ENCODE measurements at places on chromosomes 7 and 10.

DNA sequence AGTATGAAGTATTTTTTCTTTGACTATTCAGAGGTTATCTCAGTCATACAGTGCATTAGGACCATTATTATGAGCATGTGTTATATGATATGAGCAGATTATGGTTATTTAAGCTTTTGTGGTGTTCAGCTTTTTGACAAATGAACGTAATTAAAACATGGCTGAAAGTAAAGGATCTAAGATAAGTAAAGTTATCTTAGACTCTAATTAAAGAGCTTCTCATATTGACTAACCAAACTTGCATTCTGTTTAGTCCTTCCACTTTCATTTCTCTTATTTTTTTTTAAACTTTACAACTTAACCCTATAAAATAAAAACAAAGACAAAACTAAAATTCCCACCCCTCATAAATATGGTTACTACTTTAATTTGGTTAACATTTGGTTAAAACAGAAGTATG lies 6.9 kb upstream of the GPR85 start:
- no peak for DNase-seq

- no peak for DNase-seq
Observed at GRCh38 chr7:137820156-137820555, 26.6 kb downstream of the DGKI start.

- no peak for DNase-seq
Observed at GRCh38 chr10:110365356-110366143, 60.8 kb upstream of the SMNDC1 start.

DNA sequence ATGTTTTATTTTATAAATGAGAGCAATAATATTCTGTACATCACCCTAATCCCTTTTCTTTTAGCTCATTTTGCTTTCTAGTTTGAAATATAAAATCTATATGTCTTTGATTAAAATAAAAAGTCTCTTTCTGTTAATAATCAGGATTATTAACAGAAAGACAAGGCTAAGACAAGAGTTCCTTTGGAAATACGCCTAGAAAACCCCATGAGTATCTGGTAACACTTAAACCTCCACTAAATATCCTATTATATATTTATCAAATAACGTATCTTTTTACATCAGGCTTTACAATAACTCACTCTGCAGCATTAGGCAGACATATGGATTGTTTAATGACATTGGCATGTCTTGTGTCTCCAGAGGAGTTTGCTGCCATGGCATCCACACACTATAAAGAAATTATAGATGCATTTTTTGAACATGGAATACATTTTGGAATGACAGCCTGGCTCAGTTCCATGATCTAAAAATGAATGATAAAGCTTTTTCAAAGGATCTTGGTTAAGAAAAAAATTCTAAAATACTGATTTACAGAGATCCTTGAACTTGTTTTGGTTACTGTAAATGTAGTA lies 98.7 kb downstream of the TMEM26 start:
- DNase-seq = no peak

DNA sequence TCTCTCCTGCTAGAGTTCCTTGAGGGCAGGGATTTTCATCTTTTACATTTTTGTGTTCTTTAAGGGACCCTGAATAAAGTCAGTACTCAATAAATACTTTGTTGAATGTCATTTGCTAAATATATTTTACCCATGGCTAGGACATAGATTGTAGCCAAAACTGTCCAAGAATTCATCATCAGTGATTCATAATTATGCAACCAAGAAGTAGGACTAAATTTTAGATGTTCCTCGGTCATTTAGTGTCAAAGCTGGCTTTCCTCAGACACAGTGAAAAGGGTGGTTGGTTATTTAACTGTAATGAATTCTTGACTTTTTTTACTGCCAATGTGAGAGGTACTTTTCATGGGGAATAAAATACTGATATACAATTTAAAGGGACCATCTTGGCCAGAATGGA lies 3.3 kb downstream of the NUDT13 start:
- no peak for DNase-seq

- DNase-seq = no peak
Observed at GRCh38 chr10:97390091-97390490, 11.0 kb downstream of the RRP12 start.

- peak; percentile 16 for DNase-seq
Observed at GRCh38 chr10:34254596-34254995, 560.5 kb downstream of the PARD3 start.

DNA sequence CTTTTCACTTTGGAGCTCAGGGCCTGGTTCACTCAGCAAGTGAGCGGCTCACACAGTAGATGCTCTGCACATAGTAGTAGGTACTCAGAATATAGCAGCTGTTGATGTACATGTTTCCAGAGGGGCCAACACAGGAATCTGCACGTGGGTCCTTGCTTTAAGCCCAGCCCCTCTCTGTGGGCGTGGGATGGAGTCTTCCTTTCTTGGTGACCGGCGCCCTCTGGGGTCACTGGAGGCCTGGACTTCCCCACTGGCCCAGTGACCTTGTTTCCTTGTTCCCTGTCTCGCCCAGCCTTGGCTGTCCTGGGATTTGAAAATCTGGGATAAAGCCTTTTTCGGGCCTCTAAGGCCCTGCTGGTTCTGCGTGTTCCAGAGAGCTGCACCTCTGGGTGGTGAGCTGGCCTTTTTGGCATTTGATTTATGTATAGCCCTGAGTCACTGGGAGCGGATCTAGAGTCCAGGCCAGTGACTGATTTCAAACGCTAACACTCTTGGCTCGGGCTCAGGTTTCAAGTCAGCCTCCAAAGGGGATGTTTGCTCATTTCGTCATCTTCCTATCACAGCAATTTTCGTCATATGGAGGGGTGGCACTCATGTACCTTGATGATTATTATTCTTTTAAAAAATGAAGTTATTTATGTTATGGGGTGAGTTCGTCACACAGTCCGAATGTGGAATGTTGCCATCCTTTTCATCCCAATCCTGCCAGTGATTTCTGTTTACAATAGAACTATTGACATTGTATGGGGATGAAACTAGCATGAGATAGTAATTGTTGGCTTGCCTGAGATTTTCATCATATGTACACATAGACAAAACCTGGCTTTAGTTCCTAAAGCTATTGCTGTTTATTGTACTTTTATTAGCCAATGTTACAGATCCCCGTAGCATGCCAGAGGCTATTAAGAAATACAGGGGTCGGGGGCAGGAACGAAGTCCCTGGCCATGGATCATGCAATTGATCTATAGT lies 65.5 kb downstream of the CUX1 start:
- peak; percentile 40 for DNase-seq

GRCh38 chr10:75397496-75398199 lies 3.9 kb downstream of the ZNF503 start:
- DNase-seq = no peak

- DNase-seq = no peak
Observed at GRCh38 chr7:27992755-27993493, 187.7 kb downstream of the JAZF1 start.

- no peak for DNase-seq
Observed at GRCh38 chr7:6117533-6117932, 86.4 kb downstream of the ANKRD61 start.

DNA sequence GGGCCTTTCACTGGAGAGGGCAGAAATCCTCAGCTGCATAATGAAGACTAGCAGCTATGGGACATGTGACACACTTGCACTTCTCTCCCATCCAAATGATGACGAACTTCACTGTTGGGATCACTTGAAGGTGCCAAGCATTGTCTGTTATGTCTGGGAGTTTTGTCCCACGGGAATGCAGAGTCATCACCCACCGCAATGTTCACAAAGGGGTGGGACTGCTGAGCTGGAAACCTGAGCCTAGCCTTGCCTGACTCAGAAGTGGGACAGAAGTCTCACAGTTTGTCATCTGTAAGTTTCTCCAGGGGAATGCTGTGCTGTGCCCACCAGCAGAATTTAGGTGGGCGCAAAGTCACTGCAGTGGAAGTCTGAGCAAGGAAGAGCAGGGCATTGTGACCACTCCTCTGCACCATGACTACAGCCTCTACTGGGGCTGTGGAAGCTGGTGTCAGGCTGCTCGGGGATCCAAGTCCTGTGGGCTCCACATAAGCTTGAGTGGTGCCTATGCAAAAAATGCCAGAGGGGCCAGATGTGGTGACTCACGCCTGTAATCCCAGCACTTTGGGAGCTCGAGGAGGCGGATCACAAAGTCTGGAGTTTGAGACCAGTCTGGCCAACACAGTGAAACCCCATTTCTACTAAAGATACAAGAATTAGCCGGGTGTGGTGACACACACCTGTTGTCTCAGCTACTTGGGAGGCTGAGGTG lies 472.0 kb upstream of the CNTNAP2 start:
- no peak for DNase-seq

- no peak for DNase-seq
Observed at GRCh38 chr7:86995052-86995725, 64.3 kb downstream of the ELAPOR2 start.

DNA sequence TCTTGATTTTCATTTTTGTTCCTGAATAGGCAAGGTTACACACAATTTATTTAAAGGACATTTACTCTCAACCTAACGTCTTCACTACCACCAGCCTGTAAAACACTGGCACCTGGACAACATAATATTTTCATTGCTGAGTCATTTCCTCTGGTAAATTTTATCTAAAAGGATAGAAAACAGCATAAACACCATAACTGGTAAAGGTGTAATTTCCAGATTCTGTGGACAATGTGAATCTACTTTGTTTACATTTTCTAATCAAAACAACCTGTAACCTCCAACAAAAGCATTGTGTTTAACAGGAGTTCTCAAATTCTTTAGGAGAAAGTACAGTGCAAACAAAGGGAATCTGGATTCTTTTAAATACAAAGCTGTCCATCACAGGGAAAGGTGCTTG lies 472.0 kb upstream of the AKR1E2 start:
- DNase-seq = no peak

DNA sequence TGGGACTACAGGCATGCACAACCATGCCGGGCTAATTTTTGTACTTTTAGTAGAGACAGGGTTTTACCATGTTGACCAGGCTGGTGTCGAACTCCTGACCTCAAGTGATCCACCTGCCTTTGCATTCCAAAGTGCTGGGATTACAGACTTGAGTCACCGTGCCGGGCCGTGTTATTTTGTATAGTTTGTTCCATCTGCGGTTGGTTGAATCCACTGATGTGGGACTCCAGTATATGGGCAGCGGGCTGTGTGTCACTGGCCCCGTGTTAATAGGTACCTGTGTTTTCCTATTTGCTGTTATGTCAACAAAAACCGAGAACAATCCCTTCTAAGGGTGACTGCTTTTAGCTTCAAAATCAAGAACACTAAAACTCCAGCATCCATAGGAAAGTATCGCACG lies 297.6 kb upstream of the PITRM1 start:
- no peak for DNase-seq

- DNase-seq = no peak
Observed at GRCh38 chr10:3978761-3979160, 193.8 kb upstream of the KLF6 start.

DNA sequence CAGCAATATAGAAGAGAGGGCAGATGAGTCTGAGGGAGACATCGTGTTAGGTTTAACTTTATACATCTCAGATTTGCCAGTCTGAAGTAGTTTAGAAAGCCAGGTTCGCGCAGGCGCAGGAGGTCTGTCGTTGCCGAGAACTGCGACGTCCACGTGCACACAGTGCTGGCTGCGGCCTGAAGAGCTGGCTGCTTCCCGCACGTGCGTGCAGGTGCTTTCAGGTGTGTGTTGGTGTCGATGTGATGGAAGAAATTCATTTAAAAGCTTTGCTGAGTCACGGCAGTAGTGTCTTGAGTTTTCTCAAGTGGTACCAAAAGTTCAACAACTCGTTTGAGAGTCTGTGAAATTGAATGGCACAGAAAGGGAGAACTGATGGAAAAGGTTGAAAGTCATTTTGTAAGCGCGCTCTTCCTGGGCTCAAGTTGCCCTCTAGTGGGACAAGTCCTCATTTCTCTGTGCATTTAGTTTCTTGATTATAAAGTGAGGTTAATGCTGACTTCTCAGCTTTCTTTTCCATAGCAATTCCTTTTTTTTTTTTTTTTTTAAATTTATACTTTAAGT lies 18.6 kb downstream of the WDR37 start:
- no peak for DNase-seq

GRCh38 chr7:158814637-158815036 lies 14.7 kb downstream of the ESYT2 start:
- DNase-seq = no peak

- no peak for DNase-seq
Observed at GRCh38 chr7:146554556-146554955, 438.0 kb downstream of the CNTNAP2 start.

DNA sequence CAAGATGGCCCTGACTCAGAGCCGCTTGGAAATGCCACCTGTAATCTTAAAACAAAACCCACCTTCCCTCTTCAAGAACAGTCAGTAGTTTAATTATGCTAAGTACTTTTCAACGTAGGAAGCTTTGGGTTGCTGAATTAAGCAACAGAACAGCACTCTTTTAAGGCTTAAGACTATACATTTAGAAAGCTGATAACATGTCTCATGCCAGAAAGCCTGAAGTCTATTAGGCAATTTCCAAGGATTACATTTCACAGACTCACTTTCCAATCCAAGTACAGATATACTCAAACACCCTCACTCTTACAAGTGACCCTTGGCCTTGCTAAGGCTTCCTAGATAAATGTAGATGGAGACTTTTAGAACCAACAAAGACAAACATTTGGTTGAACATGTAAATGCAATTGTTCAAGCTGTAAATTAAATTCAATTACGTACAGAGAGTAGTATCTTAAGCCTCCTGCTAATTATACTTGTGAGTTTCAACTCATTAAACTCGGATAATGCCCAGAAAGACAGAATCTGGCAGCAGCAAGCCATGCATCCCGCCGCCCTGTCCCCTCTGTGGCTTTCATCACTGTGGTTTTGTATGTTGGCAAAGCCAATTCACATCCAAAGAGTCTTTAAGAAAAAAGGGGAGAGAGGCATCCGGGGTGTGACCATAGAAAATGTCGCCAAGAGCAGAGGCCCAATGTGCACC lies 283.1 kb upstream of the NRP1 start:
- no peak for DNase-seq

DNA sequence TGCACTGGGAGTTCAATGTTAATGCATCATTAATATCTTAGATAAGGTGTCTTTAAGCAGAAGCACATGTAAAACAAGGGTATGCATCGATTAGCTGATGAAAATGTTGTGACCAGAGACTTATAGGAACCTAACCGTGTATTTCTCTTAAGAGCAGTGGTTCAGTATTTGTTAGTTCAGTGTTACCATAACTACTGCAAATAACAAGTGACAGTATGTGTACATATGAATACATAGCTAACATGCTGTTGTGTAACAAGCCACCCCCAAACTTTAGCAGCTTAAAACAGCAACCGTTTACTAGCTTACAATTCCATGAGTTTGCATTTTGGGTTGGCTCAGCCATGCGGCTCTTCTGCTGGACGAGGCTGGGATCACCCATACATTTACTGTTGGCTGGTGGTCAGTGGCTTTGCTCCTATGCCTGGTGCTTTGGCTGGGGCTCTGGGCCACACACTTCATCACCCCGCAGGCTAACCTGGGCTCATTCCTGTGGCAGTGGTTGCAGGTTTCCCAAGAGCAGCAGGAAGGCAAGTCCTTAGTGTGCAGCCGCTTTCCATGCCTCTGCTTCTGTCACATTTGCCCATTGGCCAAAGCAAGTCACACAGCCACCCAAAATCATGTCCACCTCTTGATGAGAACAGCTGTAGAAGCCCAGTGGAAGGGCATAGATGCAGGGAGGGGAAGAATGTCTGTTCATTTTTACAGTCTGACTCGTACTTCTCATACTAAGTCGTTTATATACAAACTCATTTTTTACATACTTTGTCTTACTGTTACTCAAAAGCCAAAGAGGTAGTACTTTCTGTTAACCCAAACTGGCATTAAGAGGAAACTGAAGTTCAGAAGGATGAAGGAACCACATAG lies 103.3 kb upstream of the GATA3 start:
- no peak for DNase-seq

GRCh38 chr7:155094636-155095135 lies 24.6 kb downstream of the HTR5A start:
- DNase-seq = no peak

Measured in 8988T (cell line).